ENCODE measurements at places on chromosomes 11 and 22. TPM values are rescaled to one million over a fixed set of nuclear protein-coding genes. Genes with fewer than 3 reads are reported as not detected.

Gene FJX1
- total RNA-seq, result 37.6 TPM

Gene SLC17A6
- total RNA-seq, result not detected

Gene CD3G
- total RNA-seq, result not detected

Gene LDLRAD3
- 25.8 TPM for total RNA-seq

Gene LMO1
- total RNA-seq, result 1.8 TPM

Gene UBQLNL
- total RNA-seq, result not detected

Gene RBM4
- total RNA-seq, result 132 TPM

Gene OR6A2
- total RNA-seq, result not detected

Gene IMMP1L
- total RNA-seq, result 28.2 TPM

Gene SEPTIN5
- 10.1 TPM for total RNA-seq

Measured in A549 treated with ZK216348 at 1 μM for 4 hours (cell line).